ENCODE measurements at places on chromosomes 3 and 15. TPM values are rescaled to one million over a fixed set of nuclear protein-coding genes. Genes with fewer than 3 reads are reported as not detected.

GRCh38 chr3:72347819-72348319, 500.4 kb downstream of the SHQ1 start:
- DNase-seq: no peak

- no peak for DNase-seq
These were observed 545.7 kb downstream of the NLGN1 start for GRCh38 chr3:173943264-173943663.

DNA sequence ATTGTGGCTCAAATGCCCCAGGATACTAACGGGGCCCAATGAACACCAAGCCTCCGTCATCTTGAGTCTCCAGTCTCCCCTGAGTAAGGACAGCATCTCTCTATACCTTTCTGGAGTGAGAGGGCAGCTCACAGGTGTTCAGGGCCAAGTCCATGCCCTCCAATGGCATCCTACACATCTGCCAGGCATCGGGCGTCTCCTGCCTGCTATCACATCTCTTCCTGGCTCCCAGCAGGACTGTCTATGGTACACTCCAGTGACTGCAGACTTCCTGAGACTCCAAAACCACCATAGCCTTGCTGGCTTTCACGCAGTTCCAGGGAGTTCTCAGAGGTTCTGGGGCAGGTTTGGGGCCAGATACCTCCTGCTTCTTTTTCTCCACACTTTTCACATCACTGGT, 28.3 kb downstream of the CX3CR1 start:
- no peak for DNase-seq

DNA sequence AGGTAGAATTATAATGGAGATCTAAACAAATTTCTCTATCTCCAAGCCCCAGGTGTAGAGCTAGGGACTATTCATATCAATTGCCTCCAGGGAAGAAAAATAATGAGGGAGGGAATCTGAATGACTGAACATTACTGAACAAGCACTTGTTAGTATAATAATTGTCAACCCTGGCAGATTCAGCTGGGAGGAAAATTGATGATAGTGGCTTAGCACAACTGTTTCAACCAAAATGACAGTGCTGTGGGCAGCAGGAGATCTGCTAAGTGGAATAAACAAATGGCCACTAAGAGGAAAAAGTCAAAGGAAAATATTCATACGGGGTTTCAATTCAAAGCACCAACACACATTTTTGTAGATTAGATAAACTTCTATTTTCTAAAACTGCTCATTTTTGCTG, 294.9 kb upstream of the ZNF385D start:
- DNase-seq: no peak

GRCh38 chr15:29476503-29477080, 207.0 kb upstream of the NSMCE3 start:
- DNase-seq: no peak

- DNase-seq: no peak
These were observed 52.7 kb downstream of the NFKBIZ start for GRCh38 chr3:101902041-101902440.

DNA sequence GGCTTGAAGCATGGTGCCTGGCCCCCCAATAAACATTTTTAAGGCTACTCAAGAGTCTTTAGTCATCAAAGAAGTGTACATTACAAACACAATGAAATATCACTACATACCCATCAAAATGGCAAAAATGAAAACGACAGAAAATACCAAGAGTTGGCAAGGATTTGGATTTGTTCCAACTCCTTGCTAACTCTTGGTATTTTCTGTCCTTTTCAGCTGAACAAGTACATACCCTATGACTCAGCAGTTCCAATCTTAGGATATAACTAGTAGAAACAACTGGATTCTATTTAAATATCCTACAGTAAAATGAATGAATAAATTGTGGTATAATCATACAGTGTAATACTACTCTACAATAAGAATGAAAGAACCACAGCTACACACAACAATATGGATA, 25.1 kb upstream of the GABPB1 start:
- no peak for DNase-seq

GRCh38 chr3:63563572-63563971, 88.9 kb upstream of the SNTN start:
- DNase-seq: no peak

- DNase-seq: no peak
These were observed 47.3 kb upstream of the ALDH1A3 start for GRCh38 chr15:100832149-100832942.

- no peak for DNase-seq
These were observed 335.1 kb downstream of the EFHB start for GRCh38 chr3:19598870-19599269.

Gene PLSCR5
- polyA plus RNA-seq: not detected

DNA sequence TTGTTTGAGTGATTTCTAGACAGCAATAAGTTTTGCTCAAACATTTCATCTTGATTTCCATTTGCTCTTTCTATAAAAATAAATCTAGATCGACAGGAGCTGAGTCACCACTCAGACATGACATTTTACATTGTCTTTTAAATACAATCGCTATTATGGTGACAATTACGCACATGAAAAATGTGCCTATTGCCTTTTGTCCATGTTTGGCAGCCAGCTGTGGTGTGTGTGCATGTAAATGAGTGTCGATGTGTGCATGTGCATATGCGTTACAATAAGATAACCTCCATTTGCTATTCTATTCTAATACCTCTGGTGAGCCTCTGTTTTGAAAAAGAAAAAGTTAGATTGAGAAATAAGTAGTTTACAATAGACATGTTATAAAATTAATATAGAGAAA, 89.7 kb upstream of the GRM7 start:
- DNase-seq: no peak

- no peak for DNase-seq
These were observed 9.2 kb downstream of the SKIC8 start for GRCh38 chr15:78290222-78290621.

DNA sequence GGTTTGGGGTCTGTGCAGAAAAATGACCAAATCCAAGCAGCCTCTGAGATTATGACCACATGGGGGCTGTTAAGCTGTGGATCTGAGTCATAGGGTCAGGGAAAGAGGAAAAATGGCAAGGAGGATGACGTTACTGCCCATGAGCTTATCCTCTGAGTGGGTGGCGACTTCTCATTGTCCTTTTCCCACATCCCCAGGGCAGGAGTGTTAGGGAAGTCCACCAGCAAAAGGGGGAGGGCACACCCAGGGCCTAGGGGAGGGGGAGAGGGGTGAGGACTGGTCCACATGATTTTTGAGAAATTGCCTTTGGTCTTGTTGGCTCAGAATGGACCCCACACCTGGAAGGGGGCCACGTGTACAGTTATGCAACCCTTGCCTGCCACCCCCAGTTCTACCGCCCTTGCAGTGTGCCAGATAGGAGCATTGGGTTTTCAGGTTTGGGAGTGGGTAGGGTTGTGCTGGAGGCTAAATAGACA, 2.6 kb downstream of the CD276 start:
- DNase-seq: no peak

DNA sequence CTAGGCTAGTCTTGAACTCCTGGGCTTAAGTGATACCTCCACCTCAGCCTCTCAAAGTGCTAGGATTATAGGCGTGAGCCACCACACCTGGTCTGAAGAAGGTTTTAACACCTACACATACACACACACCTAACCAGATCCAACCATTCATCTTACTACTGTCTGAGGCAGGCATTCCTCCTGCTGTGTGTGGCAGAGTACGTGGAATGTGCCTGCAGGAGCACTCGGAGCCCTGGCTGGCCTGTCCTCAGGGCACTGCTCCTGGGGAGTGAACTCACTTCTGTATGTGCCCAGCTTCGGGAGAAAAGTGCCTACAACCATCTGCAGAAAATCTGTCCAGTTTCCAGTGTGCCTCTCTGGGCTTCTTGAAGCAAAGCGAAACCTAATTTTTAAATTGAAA, 58.2 kb upstream of the LIMD1 start:
- no peak for DNase-seq

DNA sequence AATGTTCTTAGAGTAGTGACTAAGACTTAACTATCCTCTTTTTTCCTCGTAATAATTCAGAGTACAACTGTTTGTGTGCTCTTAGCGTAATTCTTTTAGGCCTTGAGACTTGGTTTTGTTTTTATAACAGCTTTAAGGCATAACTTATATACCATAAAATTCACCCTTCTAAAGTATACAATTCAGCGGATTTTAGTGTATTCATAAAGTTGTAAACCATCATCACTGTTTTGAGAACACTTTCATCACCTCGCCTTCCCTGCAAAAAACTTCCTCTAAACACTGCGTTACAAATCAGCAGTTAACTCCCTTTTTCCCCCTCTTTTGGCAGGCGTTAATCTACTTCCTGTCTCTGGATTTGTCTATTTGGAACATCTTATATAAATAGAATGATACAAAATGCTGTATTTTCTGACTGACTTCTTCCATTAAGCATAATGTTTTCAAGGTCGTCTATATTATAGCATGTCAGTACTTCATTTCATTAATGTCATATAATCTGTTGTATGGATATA, 18.7 kb downstream of the DNAJC13 start:
- DNase-seq: no peak

DNA sequence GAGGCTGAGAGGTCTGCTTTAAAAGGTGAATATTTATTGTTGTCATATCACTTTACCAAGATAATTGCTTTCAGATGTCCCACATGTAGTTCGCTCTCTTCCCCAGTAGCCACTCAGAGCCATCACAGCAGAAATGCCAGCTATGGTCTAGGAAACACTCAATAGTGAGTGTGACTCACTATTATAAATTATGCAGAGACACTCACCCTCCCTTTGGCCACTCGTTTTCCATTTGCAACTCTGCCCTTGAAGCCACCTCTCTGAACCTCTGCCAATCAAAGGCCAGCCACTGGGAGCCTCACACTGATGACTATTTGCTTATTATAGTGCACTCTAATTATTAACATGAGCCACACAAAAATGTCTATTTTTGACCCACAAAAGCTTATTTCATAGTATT, 328.1 kb upstream of the ATP10A start:
- no peak for DNase-seq

DNA sequence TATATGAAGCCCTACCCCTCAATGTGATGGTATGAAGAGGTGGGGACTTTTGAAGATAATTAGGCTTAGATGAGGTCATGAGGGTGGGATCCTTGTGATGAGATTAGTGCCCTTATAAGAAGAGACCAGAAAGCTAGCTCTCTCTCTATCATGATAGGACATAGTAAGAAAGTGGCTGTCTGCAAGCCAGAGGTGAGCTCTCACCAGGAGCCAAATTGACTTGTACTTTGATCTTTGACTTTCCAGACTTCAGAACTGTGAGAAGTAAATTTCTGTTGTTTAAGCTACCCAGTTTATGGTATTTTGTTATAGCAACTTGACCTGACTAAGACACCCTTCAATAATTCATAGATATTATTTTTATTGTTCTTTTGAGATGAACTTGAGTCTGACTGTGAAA, 29.9 kb upstream of the MRPL3 start:
- DNase-seq: no peak

Gene GOLGA8J
- 1.3 TPM for polyA plus RNA-seq

- no peak for DNase-seq
These were observed 9.8 kb downstream of the CMTM6 start for GRCh38 chr3:32492684-32493436.

Gene CSPG5
- polyA plus RNA-seq: 0.76 TPM

Gene MAP2K5
- polyA plus RNA-seq: 20.5 TPM

Gene CELSR3
- 1.2 TPM for polyA plus RNA-seq

Gene CD276
- 162 TPM for polyA plus RNA-seq

DNA sequence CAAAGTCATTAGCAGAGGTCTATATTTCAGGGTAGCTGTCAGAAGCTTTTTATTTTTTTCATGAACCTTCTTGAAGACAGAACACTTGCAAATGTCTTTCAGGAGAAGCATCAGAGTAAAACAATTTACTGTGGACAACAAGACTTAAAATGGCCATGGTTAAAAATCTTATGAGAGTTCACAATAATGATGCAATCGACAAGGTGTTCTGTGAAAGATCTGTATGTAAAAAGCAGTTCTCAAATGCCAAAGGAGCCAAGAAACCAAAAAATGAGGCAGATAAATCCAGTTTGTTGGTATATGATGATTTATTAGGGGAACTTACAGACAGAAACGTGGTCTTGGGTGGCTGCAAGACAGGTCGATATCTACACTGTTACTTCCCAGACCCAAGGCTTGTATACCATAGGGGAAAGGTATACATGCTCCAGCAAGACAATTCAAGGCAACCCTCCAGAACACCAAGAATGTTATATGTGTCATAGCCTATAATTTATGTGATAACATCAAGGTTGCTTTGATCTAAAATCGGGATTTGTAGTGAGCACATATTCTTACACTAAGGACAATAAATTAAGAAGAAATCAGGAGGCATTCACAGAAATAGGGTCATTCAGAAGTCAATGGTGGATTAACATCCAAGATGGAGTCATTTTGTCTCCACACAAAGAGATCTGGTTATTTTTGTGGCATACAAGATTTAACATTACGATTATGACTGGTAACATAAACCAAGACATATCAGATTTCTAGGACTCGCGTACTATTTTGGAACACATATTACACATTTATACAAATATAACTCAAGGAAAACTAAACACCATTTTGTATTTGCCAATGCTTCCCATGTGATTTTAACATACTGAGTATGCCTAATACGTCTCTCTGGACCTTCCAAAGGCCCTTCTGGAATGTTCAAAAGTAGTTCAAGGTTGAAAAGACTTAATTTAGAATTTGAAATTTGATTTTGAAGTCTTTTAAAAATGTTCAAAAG, 316.4 kb downstream of the THSD4 start:
- no peak for DNase-seq

GRCh38 chr15:72784456-72784876, 908 bp upstream of the ADPGK start:
- no peak for DNase-seq

GRCh38 chr3:34724916-34725499, 914.3 kb upstream of the ARPP21 start:
- no peak for DNase-seq

DNA sequence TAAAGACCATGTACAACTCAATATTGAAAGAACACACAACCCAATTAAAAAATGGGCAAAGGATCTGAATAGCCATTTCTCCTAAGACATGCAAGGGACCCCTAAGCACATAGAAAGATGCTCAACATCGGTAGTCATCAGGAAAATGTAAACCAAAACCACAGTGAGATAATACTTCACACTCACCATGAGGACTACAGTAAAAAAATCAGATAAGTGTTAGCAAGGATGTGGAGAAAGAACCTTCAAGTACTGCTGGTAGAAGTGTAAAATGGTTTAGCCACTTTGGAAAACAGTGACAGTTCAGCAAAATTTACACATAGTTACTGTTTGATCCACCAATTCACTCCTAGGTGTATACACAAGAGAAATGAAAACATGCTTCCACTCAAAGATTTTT, 30.1 kb upstream of the XIRP1 start:
- DNase-seq: no peak

Data from right renal pelvis (tissue), 4 donors.